Right ventricle myocardium inferior (tissue), 1 donor: ENCODE measurements at places on chromosomes 7 and 10.

DNA sequence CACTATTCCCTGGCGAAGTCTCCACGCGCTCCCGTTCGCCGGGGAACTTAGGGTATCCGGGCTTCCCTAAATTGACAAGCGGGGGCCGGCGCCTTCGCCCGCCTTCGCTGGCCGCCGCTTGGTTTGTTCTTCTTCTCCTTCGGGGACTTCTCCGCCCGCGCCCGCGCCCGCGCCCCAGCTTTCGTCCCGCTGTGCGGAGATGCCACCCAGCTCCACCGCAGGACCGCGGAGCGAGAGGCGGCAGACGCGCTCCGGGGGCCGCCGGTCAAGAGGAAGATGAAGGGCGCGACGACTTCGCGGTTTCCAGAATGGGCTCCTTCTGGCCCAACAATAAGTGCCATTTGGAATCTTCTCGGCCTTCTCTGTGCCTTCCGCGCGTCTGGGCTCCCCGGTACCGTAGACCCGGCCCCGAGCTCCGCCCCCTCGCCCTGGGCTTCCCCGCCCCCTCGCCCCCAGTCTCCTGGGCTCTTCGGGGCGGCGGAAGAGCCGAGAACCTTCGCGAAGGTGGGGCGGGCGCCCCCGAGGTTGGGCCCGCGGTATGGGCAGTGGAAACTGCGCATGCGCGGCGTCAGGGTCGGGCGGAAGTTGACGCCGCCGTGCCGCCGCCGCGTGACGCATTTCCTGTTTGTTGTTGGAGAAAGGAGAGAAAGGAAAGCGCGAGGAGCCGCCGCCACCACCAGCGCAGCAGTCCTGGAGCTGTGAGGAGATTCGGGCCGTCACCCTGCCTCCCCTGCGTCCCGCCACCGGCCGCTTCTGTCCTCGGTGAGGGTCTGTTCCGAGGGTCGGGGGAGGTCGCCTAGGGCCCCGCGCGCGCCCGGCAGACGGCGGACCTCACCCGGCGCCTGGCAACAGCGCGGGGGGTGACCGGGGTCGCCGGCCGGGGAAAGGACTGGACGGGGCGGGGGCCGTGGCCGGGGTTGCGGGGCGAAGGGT lies at the start of gene DNAJB6:
Gene DNAJB6 (plus strand): TSS at position 622 of the 933 bp plus-strand sequence. CDS start 21,569 bp downstream, outside the sequence.
- peak; percentile 95 for DNase-seq

DNA sequence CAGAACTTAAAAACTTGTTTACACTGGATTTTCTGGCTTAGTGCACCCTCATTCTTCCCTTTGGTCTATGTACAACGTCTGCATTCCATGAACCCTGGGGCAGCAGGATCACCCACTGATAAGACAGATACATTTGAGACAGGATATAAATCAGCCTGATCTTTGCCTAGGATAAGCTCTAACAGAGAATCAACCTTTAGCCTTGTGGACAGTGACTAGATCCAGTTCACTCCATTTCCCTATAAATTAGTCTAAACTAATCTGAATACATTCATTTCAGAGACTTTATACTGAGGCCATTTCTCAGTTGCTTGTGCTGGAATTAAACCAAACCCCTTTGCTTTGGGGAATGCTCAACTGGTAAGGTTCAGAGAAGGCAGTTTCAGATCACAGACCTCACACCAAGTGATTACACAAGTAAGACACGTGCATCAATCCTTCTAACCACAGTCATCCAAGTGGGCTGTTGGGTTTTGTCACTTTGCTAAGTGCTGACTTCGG lies 639.8 kb upstream of the FZD8 start:
- no peak for DNase-seq

- no peak for DNase-seq
Measured at GRCh38 chr7:42159130-42159529, 77.9 kb downstream of the GLI3 start.

- no peak for DNase-seq
Measured at GRCh38 chr7:80748363-80749042, 110.1 kb downstream of the CD36 start.

GRCh38 chr10:106672517-106673175 lies 491.9 kb downstream of the SORCS1 start:
- DNase-seq, result no peak

DNA sequence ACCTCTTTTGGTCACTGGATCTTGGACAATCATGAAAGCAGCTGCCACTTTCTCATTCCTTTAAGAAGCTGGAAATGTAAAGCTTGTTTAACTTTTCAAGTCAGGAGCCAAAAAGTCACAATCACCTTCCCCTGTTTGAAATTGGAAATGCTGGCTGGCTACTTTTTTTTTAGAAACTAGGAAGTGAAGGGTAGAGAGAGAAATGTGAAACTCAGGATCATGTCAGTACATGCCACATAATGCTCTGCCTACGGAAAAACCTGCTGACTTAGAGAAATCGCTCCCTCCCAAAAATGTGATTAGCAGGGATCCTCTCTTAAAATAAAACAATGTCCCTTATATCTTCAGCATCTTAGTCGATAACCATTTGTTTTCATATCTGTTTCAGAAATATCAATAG lies 188.4 kb upstream of the C7orf33 start:
- DNase-seq, result no peak
